ENCODE measurements at places on chromosomes 7 and 10. TPM values are rescaled to one million over a fixed set of nuclear protein-coding genes. Genes with fewer than 3 reads are reported as not detected.

DNA sequence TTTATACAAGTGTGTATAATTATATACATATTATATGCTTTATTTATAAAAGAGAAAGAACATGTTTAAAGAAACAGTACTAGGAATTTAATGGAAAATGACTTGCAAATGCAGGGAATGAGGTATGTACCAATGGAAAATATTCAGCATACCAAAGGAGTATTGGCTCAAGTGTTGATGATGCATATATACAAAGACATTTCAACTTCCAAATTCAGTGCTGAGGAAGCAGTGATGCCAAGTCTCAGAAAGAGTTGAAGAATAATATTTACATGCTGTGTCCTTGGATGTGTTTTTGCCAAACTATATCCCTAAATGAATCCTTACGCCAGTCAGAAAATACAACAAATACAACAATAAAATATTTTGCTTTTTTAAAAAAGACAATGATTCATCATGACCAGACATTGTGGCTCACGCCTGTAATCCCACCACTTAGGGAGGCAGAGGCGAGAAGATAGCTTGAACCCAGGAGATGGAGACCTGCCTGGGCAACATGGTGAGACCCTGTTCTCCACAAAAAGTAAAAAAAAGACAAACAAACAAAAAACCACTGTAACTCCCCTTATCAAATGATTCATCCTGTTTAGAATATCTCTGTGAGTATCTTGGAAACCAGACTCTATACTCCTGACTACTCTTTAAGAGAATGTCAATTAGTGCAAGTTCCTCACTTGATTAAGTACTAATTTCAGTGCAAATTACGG, 157.2 kb downstream of the CHRM2 start:
- DNase-seq, result no peak

GRCh38 chr10:113550365-113550764, 2.5 kb upstream of the HABP2 start:
- peak; percentile 70 for DNase-seq

GRCh38 chr10:77529050-77529576, 108.5 kb downstream of the KCNMA1 start:
- no peak for DNase-seq

DNA sequence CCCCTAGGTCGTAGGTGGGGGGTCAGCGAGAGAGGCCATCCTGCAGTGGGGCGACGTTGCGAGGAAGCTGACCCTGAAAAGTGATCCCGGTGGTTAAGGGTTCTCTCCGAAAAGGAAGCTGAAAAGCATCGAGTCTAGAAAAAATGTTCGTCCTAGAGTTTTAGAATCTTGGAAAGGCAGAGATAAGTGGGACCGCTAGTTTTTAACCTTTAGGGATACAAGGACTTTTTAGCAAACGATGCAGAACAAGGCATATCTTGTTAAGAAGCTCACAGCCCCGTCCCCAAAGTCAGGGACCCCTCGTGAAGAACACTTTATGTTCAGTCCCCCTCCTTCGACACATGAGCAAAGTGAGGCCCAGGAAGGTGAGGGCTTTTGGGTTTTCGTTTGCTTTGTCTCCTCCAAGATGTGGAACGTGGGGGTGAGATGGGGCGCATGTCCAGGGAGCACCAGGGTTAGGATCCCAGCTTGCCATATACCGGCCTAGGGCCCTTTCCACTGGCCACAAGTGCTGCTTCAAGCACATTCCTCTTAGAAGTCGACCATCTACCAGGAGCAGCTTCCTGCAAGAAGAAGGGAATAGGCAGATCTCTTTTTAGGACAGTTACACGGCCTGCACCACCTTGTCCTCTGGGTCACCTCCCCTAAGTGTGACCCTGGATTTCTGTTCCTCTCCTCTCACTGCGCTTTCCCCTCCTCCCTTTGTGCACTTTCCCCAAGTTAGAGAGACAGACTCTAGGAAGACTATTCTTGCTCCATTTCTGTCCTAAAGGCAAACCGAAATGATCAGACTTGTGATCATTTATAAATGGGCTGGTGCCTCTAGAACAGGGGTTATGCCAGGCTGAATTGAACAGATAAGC, 969 bp downstream of the SLC35G1 start:
- DNase-seq, result no peak

DNA sequence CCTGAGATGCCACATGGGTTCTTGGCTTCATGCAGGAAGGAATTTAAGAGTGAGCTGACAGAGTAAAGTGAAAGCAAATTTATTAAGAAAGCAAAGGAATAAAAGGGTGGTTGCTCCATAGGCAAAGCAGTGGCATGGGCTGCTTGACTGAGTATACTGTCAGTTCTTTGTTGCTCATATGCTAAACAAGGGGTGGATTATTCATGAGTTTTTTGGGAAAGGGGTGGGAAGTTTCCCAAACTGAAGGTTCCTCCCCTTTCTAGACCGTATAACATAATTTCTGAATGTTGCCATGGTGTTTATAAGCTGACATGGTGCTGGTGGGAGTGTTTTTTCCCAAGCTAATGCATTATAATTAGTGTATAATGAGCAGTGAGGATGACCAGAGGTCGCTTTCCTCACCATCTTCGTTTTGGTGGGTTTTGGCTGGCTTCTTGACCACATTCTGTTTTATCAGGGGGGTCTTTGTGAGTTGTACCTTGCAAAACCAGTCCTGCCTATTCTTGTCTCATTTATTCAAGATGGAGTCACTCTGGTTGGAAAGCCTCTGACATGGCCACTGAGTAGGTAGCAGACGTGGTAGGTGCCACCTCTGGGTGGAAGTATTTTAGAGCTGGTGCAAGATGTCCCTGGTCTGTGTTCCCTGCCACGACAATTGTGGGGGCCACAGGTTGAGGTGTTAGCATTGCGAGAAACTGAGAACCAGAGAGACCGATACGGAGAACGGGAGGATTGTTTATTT, 107.5 kb upstream of the SDK1 start:
- no peak for DNase-seq

DNA sequence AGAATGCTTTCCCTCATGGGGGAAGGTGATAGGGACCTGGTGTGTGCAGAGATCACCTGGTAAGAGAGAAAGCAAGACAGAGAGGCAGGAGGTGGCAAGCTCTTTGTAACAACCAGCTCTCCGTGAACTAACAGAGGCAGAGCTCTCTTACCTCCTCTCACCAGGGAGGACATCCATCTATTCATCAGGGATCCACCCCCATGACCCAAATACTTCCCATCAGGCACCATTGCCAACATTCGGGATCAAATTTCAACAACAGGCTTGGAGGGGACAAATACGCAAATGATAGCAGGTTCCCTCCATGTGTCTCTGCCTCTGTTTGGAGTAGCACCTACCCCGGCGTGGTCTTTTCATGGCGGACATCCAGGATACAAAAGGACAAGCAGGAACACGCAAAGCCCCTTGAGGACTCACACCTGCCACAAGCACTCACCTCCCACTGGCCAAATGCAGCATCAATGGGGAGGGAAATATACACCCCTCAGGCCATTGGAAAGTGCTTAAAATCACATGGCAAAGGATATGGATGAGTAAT, 431.2 kb upstream of the AUTS2 start:
- DNase-seq, result no peak

DNA sequence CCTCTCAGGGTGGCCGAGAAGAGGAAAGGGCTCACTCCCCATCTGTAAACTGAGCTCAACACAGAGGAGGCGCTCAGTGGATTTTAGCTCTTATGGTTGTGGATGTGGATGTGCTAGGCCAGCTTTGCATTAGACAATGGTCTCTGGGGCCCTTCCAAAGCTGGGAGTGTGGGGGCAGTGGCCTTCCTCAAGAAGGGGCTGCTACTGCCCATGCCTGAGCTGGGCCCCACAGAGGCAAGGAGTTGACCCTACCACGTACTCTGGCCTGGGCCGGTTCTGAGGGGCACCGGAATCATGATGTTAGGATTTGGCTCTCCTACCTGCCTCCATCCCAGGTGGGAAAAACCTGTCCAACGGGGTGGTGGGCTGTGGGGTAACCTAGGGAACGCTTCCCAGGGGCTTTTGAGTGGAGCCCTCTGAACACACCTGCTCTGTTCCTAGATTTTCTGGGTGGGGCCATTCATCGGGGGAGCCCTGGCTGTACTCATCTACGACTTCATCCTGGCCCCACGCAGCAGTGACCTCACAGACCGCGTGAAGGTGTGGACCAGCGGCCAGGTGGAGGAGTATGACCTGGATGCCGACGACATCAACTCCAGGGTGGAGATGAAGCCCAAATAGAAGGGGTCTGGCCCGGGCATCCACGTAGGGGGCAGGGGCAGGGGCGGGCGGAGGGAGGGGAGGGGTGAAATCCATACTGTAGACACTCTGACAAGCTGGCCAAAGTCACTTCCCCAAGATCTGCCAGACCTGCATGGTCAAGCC, 11.5 kb downstream of the AQP1 start:
- no peak for DNase-seq

DNA sequence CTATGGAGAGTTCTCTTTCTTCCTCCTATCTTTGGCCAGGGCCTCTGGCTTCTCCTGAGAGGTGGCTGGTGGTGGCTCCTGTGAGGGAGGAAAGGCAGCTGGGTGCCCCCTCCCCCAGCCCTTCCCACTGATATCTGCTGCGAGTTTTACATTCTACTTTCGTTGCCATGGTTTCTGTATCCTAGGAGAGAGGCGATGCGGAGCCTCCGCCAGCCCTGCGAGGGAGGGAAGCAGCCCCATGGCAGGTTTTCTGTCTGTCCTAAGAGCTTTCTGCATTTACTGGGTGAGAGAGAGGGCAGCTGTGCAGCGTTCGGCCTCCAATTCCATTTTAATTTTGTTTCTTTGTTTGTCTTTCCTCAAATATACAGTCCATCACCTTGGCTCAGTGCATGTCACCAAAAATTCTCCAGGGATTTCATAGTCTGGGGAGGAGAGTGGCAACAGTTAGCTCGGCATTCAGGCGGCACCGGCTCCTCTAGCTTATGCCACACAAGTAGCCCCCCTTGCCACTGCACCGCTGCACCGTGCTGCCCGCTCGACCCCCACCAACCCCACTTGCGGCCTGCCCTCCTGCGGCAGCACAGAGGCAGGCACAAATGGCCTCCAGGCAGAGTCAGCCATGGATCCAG, 20.4 kb downstream of the DNAJB12 start:
- DNase-seq, result no peak

DNA sequence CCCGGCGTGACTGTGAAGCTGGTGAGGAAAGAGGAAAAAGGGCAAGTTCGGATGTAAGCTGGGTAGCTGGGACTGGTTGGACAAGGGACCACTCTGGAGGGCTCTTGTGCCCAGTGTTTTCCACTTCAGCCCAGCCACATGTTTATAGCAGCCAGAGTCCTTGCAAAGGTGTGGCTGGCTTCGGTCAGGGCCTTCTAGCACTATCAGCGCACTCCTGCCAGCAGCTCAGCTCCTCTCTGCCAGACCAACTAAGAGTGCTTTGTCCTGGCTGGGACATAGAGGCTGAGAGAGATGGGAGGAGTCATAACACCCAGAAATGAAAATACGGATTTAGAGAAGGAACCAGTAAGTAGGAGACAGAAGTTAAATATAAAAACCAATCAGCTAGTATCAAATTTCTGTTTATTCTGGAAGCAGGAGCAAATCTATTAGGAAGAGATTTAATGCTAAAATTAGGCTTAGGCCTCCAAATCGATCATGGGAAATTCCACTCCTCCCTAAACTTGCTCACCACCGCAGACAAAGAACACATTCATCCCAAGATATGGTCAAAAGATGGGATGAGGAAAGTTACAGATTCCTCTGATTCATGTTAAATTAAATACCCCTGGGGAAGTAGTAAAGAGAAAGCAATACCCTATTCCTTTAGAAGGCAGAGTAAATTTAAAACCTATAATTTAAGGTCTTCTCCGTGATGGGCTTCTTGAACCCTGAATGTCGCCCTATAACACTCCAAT, 135.0 kb downstream of the RALA start:
- DNase-seq, result no peak

SHH gene
- total RNA-seq, result 4.5 TPM

PDE6C gene
- not detected for total RNA-seq

DGKI gene
- total RNA-seq, result 3.5 TPM

AMZ1 gene
- total RNA-seq, result 2.8 TPM
